ENCODE measurements at places on chromosomes 6 and 20. TPM values are rescaled to one million over a fixed set of nuclear protein-coding genes. Genes with fewer than 3 reads are reported as not detected.

TINAG gene
- not detected for total RNA-seq

VGLL2 gene
- total RNA-seq: not detected

APOBEC2 gene
- not detected for total RNA-seq

MICAL1 gene
- 12.1 TPM for total RNA-seq

NCR2 gene
- not detected for total RNA-seq

BHLHE23 gene
- not detected for total RNA-seq

GPR31 gene
- not detected for total RNA-seq

UBD gene
- total RNA-seq: 24.5 TPM

ADGRF5 gene
- total RNA-seq: 185 TPM

SLC22A7 gene
- not detected for total RNA-seq

PRRT1 gene
- total RNA-seq: not detected

ADAM33 gene
- total RNA-seq: not detected

SPATS1 gene
- total RNA-seq: not detected

SNHG17 gene
- 6.3 TPM for total RNA-seq

TRIM31 gene
- not detected for total RNA-seq

PPP1R11 gene
- total RNA-seq: 37.1 TPM

BTNL2 gene
- total RNA-seq: not detected

DTNBP1 gene
- total RNA-seq: 6.7 TPM

HLA-DQB1 gene
- total RNA-seq: not detected

NHLRC1 gene
- 2.9 TPM for total RNA-seq

RBPJL gene
- not detected for total RNA-seq

TTLL9 gene
- not detected for total RNA-seq

ETV7 gene
- total RNA-seq: 1.7 TPM
